ENCODE measurements at places on chromosomes 6 and 20.

GRCh38 chr6:53701333-53702218 lies 36.0 kb upstream of the KLHL31 start:
- no peak for DNase-seq

DNA sequence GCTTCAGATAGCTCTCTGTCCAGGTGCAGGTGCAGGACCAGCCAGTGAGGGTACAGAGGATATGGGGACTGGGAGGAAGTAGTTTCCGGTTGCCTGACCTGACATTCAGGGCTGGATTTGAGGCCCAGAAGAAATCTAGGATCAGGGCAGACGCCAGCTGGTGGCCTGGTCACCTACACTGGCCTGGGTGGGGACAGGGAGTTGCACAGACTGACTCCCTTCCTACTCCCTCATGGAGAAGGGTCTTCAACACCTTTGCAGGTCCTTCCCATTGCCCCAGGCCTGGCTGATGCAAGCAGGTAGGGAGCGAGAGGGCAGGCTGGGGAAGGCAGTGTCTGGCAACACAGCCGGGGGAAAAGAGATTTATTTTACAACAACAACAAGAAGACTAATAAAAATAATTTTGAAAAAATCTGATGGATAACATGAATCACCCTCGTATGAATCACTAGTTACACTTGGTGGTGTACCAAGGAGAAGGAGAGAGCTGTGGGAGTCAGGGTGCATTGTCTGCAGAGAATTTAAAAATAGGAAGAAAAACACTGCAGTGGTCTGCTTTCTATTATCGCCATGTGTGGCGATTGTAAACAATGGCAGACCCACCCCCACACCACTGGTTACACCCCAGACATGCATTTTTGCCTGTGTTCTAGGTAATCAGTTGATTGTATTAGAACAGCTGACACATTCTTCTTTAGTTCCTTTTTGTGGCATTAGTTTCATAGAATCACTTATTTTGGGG lies 62.3 kb upstream of the SNX9 start:
- DNase-seq, result peak; percentile 54

GRCh38 chr6:97203343-97203742 lies 79.7 kb downstream of the MMS22L start:
- no peak for DNase-seq

GRCh38 chr20:8248051-8248450 lies 116.0 kb downstream of the PLCB1 start:
- no peak for DNase-seq

DNA sequence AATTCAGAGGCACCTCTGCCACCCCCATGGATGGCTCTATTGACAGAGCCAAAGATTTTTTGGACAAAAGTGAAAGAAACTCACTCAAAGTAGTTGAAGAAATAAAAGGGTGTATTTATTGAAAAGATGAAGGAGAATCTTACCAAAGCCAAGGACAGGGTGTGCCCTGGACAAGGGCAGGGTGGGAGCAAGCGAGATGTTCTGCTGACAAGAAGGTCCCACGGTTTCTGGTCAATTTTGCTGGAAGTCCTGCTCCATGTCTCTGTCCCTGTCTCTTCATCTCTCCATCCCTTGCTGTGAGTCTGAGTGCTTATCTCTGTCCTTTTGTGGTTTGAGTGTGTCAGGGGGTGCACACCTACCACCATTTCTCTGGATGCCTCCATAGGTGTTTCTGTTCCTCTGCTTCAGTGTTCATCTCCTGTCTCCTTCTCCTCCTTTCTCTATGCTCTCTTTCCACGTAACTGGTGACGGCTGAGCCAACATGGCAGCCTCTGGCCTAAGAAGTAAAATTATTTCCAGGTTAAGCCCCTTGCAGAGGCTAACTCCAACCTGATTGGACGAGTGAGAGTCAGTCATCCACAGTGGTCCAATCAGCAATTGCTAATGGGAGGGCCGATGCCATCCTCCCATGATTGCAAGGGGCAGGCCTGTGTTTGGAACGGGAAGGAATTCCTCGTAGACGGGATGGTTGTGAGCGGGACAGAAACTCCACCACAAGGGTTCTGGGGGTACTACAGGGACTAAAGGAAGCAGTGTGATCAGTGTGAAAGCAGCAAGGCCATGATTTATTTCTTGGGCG lies 502.1 kb upstream of the CDH4 start:
- no peak for DNase-seq

GRCh38 chr6:159831373-159831679 lies 31.2 kb downstream of the PNLDC1 start:
- DNase-seq, result no peak

- no peak for DNase-seq
Measured at GRCh38 chr20:54152227-54153040, 21.4 kb downstream of the CYP24A1 start.

DNA sequence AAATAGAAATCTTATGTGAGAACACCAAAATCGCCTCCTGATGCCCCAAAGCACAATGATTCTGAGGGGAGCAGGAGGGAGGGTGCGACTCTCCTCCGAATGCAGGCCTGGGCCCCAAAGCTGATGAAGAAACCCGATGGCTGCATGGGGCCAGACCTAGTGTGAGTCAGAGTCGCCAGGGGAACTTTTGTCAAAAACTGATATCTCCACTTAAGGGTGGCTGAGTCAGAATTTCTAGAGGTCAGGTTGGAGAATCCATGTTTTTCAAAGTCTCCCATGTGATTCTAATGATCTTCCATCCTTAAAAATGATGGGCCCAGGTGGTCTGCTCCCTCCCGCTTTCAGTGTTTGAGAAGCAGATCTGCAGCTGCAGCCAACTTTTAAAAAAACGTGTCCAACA lies 172.8 kb downstream of the BACH2 start:
- DNase-seq, result no peak
